Stimulated activated CD4-positive, alpha-beta T cell treated with anti-CD3 and anti-CD28 coated beads, Interleukin-1b, Interleukin-23, amount 100 ng/mL, for 1 hour (primary cell): ENCODE measurements at places on chromosomes 3 and 15.

- no peak for DNase-seq
Measured at GRCh38 chr3:46867550-46867898, 4.3 kb upstream of the MYL3 start.

GRCh38 chr15:77720173-77720572 lies 87.5 kb upstream of the LINGO1 start:
- no peak for DNase-seq

DNA sequence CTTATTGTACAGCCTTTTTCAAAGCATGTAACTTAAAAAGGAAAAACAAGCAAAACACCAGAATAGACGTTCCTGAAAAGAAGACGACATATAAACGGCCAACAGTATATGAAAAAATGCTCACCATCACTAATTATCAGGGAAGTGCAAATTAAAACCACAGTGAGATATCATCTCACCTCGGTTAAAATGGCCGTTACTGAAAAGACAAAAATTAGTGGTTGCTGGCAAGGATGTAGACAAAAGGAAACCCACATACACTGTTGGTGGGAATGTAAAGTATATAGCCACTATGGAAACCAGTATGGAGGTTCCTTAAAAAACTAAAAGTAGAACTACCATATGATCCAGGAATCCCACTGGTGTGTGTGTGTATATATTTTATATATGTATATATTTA lies 64.5 kb upstream of the MLF1 start:
- no peak for DNase-seq

- no peak for DNase-seq
Measured at GRCh38 chr3:134453631-134454030, 32.2 kb downstream of the ANAPC13 start.

DNA sequence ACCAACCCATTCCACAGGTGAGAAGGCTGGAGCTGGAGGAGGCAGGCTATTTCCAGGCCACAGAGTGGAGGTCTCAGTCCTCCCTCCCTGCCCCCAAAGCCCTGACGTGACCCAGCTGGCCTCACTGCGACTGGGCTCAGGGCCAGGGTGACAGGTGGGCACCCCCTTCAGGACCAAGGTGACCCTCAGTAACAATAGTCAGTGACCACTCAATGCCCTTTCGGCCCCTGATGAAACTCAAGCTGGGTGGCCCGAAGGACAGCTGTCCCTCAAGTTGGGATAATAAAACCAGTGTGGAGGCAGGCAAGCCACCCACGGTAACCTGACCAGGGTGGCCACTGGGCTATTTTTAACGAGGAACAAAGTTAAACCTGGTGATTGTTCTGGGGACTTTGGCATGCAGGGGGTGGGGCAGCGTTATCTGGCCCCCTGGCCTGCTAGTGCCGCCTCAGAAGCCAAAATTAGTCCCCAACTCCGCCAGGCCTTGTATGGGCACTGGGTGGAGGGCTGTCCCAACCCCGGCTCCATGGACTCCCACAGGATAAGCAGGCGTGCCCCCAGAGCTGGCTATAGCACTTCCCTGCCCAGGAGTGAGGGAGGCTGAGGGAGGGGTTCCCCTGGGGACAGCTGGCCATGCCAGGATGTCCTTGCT lies 1.1 kb downstream of the TNNC1 start:
- DNase-seq, result no peak
